ENCODE measurements at places on chromosomes 13 and 19.

GRCh38 chr19:15986701-15987100, 37.9 kb downstream of the OR10H4 start:
- DNase-seq = no peak

DNA sequence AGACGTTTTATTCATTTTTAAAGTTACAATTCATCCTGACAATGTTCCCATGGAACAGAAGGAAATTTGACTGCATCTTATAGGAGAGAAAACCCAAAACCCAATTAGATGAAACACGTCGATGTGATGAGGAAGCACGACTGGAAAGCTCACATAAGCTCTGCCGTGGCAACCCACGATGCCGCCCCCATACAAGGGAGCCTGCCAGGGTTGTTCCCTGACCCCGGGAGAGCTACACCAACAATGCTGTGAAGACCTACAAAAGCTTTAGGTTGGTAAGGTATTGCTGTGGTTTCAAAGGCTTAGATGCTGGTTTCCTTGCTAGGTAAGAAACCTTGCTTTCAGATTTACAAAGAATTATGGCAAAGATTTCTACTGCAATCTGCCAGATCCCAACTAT, 393.1 kb downstream of the KLF12 start:
- no peak for DNase-seq

GRCh38 chr19:6963244-6963852, 57.9 kb downstream of the MBD3L2B start:
- no peak for DNase-seq

GRCh38 chr19:19410553-19411550, 5.4 kb downstream of the GATAD2A start:
- DNase-seq = no peak

DNA sequence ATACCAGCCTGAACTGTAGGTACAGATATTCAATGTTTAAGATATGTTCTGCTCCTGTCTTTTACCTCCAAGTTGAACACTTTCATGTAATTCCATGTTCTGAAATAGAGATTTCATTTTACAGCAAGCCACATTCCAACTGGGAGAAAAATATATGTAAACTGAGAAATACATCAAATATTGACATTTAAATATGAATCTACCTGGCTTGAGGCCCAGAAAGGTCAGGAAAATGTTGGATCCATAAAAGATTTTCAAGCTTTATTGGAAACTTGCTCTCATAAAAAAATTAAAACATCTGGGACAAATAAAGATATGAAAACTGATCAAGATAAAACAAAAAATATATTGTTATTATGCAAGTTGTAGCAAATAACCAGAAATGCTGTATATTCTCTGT, 1078.7 kb upstream of the ATXN8OS start:
- DNase-seq = no peak

DNA sequence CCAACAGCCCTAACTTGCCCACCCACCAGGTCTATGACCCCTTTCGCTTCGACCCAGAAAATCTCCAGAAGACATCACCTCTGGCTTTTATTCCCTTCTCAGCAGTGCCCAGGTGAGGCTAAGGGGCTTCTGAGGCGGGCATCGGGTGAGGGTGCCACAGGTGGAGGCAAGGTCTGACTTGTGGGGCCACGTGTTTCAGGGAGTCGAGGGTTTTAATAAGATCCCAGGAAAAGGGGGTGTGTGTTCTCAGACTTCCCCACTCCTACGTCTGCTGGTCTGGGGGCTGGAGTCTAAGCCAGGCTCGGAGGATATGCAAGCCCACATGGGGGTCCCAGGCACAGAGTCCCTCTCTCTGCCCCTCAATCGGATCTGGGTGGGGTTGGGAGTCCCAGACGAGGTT, 30.9 kb upstream of the CYP4F8 start:
- DNase-seq = no peak

GRCh38 chr13:81395368-81395767, 1054.4 kb upstream of the SPRY2 start:
- DNase-seq = no peak

DNA sequence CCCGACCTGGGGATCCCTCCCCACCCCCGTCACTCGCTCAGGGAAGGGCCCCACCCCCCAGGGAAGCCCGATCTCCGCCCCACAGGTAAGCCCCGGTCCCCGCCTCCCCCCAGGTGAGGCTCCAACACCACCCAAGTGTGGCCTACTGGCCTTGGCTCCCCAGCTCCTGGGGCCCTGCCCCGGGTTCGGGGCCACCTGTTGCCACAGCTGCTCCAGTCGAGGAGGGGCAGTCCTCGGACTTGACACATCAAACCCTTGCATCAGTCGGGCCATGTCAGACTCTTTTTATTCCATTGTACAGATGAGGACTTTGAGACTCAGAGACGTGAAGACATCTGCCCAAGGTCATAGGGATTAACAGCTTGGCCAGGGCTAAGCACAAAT, 512 bp downstream of the CC2D1A start:
- DNase-seq = no peak
